ENCODE measurements at places on chromosomes 3 and 15.

- DNase-seq = peak; percentile 42
Measured at GRCh38 chr3:196792771-196793170, 53.1 kb downstream of the PAK2 start.

DNA sequence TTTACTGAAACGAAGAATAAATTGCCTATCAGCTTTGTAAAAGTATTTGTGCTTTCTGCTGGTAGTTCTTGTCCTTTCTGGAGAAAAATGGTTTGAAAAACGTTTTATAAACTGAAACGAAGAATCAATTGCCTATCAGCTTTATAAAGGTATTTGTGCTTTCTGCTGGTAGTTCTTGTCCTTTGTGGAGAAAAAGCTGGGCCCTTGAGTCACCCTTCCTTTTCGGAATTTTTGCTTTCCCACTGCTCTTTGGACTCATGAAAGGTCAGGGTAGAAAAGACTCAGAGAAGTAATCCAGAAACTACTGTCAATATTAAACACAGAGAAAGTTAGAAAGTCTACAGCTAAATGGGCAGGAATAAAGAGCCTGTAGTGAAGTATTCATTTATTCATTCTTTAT, 72.8 kb downstream of the EOMES start:
- no peak for DNase-seq

DNA sequence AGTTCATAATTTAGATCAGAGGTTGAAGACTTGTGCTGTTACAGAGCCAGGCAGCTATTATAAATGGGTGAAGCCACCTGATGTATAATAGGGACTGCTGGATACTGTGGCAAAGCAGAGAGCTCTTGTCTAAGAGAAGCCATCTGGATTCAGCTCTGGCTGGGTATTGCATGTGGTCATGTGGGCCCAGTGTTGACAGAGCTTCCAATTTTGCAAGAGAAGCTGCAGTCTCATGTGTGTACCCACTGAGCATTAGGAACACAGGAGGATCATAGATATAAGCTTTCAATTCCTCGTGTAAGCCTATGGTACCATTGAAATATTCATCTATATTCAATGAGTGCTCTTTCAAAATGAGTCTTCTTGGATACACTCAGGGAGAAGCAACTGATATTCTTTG, 303.9 kb upstream of the SLCO3A1 start:
- no peak for DNase-seq

DNA sequence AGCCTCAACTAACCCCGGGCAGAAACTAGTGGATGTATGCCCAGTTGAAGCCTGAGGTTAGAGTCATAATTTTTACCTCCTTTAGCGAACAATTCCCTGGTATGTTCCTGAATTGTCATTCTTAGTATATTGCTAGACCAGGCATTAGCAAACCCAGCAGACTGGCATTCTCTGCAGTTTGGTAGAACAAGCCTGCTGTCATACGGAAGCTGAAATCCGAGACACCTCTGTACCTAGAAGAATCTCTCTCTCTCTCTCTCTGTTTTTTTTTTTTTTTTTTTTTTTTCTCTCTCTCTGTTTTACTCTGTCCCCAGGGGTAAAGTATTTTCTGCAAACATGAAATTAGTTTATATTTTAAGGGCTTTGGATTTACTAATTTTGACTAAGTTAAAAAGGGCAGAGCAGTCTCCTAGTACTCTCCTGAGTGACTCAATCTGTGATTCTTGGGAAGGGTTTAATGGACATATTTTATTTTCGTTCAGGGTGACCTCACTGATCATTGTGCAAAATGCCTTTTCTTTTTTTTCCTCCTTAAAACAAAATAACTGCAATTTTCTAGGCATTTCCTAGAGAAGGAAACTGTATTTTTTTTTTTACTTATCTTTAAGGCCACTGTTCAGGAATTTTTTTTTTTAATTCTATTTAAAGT, 133.6 kb upstream of the ICE2 start:
- no peak for DNase-seq

DNA sequence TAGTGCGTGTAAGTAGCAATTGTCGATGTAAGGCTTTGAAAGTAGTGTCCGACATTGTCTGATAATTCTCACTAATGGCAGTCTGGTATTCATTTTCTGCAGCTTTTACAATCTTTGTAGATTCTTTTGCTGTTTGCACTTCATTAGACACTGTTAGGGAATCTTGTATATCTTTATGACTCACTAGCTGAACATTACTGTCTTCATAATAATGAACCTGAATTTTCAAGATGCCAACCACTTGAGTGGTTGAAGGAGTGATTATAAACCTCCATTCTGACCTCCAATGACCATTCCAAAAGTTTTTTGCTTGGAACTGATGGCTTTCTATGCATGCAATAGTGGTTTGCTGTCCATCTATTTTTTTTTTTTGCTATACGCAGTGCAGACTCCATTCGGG, 76.4 kb upstream of the MFGE8 start:
- peak; percentile 93 for DNase-seq

DNA sequence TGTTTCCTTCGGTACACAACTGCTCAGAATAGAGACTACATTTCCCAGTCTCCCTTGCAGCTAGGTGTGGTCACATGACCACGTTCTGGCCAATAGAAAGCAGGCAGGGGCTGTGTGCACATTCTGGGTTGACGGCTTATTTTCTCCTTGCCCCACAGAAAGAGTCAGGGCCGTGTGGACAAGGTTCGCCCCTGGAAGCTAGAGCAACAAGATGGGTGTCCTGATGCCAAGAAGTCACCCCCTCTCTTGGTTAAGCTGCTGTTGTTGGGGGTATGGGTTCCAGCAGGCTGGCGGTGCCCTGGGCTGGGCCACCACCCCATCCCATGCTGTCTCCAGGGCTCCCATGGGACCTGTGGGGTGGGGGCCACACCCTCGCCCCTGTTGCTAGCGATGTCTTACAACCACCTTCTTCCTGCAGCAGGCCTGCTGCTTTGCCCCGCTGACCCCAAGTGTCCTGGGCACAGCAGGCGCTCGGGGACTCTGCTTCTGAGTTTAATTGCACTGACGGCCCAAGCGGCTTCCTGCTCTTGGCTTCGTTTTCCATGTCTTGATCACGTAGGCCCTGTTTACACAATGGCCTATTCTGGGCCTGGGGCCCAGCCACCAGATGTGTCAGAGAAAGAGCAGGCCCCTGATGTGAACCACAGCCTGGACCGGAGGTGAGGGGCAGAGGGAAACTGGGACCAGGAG, 24.9 kb downstream of the ABTB1 start:
- DNase-seq = peak; percentile 85

DNA sequence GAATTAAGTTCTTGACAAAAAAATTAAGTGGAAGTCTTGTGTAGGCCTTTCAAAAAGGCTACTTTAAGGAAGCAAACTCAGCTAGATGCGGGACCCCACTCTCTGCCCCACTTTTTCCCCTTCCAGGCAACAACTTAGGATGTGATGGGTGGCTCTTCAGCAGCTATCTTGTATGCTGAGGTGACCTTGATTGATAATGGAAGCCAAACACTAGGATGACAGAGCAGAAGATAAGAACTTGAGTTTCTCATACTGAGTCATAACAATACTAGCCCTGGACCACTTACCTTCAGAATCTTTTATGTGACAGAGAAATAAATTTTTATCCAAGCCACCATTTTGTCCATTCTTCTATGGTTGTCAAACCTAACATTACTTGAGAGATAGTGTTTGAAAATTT, 16.1 kb downstream of the PDCD10 start:
- no peak for DNase-seq

GRCh38 chr3:108183971-108184370, 38.3 kb downstream of the IFT57 start:
- no peak for DNase-seq

GRCh38 chr3:61682671-61683548, 121.5 kb downstream of the PTPRG start:
- DNase-seq = peak; percentile 37

DNA sequence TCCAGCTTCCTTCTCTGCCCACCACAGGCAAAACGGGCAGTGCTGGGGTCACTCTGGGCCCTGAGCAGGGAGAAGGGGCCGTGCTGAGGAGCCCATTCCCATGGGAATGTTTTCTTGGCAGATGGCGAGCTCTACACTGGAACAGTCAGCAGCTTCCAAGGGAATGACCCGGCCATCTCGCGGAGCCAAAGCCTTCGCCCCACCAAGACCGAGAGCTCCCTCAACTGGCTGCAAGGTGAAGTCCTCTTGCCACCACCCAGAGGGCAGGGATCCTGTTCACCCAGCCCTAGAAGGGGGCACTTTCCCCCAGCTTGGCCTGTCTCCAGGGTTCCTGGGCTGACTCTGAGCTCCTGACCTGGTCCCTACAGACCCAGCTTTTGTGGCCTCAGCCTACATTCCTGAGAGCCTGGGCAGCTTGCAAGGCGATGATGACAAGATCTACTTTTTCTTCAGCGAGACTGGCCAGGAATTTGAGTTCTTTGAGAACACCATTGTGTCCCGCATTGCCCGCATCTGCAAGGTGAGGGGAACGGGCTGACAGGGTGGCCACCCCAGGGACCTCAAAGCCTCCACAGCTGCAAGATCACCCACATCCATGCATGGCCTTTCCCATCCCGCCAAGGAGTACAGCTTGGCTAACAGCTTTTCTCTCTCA, 12.4 kb downstream of the CIB1 start:
- peak; percentile 74 for DNase-seq

GRCh38 chr15:67832897-67833709, 6.7 kb downstream of the RNU6-1 start:
- no peak for DNase-seq

DNA sequence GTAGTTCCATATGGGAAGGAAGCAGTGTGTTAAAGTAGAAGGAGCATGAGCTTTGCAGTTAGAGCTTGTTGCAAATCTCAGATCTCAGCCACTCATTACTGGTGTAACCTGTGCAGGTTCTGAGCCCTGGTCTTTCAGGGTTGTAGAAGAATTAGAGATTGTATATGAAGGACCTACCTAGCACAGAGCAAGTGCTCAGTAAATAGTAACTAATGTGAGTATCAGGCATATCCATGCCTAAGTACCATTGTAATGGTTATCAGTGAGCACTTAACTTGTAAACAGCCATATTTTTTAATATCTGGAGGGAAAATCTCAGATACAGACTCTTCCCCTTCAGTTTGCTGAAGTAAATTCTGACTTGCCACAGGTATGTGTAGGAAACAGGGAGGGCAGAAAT, 59.3 kb downstream of the MAP6D1 start:
- no peak for DNase-seq

GRCh38 chr3:192082730-192083660, 622.0 kb downstream of the PYDC2 start:
- DNase-seq = no peak

- DNase-seq = no peak
Measured at GRCh38 chr15:90402767-90403166, 14.7 kb downstream of the IQGAP1 start.
